ENCODE measurements at places on chromosomes 16 and 17. TPM values are rescaled to one million over a fixed set of nuclear protein-coding genes. Genes with fewer than 3 reads are reported as not detected.

Gene CLEC10A
- total RNA-seq: 1.5 TPM

Gene ZNF174
- 6.4 TPM for total RNA-seq

Gene FBXO39
- total RNA-seq: 3.7 TPM

GRCh38 chr16:82900559-82900958, 273.8 kb downstream of the CDH13 start:
- DNase-seq: peak; percentile 63

Gene SLC52A1
- total RNA-seq: 0.47 TPM

- DNase-seq: peak; percentile 49
Observed at GRCh38 chr16:50152351-50152806, 727 bp upstream of the TENT4B start.

Gene CDT1
- total RNA-seq: 5.8 TPM

Gene GSPT1
- total RNA-seq: 70.8 TPM

Gene ITGB4
- 125 TPM for total RNA-seq

- no peak for DNase-seq
Observed at GRCh38 chr16:9195287-9195686, 103.8 kb downstream of the HAPSTR1 start.

- DNase-seq: no peak
Observed at GRCh38 chr16:23520500-23520899, 10.2 kb upstream of the GGA2 start.

- DNase-seq: no peak
Observed at GRCh38 chr16:57999971-58000705, at the start of gene ZNF319. TSS of gene ZNF319 (minus strand) at chr16:58000672. CDS start at chr16:57998265, 2,407 bp downstream.

Gene TMEM100
- 8.0 TPM for total RNA-seq

DNA sequence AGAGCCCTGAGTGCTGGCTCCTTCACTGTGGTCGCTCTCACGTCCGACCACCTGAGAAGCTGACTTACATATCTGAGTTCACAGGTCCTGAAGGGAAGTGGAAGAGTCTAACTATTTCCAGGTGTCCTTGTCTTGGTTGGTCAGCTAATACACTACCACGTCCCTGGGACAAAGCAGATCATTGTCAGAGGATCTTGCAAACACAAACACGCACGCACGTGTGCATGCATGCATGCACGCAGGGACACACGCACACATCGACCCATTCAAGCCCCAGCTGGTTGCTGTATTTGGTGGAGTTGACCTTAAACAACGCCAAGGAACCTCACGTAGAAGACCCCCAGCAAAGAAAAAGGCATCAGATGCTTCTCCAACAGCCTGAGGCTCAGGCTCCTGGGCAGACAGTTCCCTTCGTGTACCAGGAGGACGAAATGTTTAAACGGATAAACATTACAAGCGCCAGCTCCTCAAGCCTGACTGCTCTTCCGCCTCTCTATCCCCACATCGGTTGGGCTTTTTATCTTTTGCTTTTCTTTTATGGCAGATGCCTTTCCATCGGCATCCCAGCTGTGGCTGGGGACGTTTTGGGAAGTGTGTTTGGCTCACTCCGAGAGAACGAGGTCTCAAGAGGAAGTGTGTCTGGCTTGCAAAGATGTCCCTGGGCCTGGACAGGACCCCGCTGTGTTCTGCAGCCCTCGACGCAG, 95.8 kb downstream of the TBC1D16 start:
- DNase-seq: no peak

- no peak for DNase-seq
Observed at GRCh38 chr16:85282842-85283241, 170.6 kb upstream of the CIBAR2 start.

GRCh38 chr17:39666231-39666600, 1.1 kb downstream of the TCAP start:
- no peak for DNase-seq

Gene TBX21
- total RNA-seq: not detected

DNA sequence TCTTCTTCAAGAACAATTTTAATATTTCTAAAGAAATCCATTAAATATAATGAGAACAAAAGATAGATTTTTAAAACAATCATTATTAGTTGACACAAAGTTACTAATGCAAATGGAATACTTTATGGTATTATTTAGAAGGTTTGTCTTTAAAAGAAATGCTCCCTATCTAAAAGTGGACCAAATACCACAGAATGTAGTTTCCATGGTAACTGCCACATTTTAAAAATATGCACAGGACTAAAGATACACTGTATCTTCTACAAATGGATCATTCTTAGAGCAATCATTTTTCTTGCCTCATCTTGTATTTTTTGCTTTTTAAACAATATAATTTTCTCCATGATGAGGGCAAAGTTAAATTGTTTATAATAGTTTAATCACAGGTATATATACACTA, 296.0 kb downstream of the CEP112 start:
- DNase-seq: no peak

DNA sequence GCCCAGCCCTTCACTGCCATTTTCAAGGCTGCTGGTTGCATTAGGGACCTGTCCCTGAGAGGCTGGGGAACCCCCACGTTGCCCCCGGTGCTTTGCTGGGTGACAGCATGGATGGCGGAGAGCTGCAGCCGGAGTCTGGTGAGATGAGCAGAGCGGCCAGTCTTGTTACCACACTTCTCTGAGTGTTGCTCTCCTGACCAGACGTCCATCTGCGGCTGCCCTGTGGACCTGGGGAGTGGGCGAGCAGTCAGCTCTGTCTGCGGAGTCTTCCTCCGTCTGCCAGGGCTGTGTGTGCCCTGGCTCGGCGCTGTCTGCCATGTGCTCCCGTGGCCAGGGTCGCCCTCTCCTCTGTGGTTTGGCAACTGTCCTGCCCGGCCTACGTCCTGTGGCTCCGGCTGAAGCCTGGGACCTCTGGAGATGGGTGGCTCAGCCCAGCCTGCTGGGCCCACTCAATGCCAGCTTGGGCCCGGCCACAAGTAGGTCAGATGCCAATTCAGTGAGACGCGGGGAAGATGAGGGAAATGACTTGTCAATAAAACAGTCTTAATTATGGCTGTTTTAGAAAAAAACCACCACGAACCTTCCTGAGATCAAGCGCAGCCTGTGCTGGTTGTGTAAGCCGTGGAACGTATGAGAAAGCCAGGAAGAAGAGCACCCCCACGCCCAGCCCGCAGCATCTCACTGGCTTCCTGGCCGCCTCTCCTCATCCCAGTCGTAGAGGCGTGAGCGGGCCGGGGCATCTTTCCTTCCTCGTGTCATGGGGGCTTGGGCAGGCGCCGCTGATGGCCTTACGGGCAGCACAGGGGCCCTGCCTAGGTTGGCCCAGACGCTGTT, 7.9 kb downstream of the KCTD5 start:
- no peak for DNase-seq

Measured in dermis blood vessel endothelial cell (primary cell).